SJSA1 (cell line): ENCODE measurements at places on chromosomes 5 and 9. TPM values are rescaled to one million over a fixed set of nuclear protein-coding genes. Genes with fewer than 3 reads are reported as not detected.

Gene AKNA
- total RNA-seq = 0.47 and 4.8 TPM in 2 replicates

Gene FABP6
- total RNA-seq = not detected in 2 replicates

Gene CCDC69
- total RNA-seq = 0.03 and 0.39 TPM in 2 replicates

Gene CDKN2B
- total RNA-seq = 22.3 and 29.6 TPM in 2 replicates

Gene PCDHGA2
- total RNA-seq = 1.2 and 2.1 TPM in 2 replicates

Gene CARTPT
- total RNA-seq = not detected in 2 replicates
